ENCODE measurements at places on chromosomes 4 and X. TPM values are rescaled to one million over a fixed set of nuclear protein-coding genes. Genes with fewer than 3 reads are reported as not detected.

The RELL1 gene
- 21.0 TPM for total RNA-seq

The CNGA1 gene
- 0.50 TPM for total RNA-seq

The BOD1L1 gene
- 15.9 TPM for total RNA-seq

The RNF175 gene
- not detected for total RNA-seq

The EVC2 gene
- total RNA-seq = 1.0 TPM

The MSX1 gene
- total RNA-seq = 1.4 TPM

DNA sequence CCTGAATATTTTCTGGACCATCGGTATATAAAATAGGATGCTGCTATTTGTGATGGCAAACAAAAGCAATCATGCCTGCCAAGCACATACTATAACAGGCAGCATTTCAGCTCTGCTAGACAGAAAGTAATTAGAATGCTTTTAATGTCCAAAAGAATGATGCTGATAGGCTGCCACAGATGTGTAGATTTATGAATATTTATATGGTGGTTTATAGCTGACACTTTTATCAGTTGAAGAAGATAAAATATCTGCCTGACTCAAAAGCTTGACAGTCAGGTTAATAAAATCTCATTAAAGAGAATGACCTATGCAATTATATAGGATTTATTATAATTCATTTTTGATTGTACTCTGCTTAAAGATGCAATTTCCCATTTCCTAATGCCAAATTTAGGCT, 4.0 kb downstream of the BEND4 start:
- DNase-seq = no peak

GRCh38 chr4:108172231-108172752, 3.6 kb upstream of the LEF1 start:
- DNase-seq = peak; percentile 48

GRCh38 chr4:8649631-8650361, 57.2 kb downstream of the CPZ start:
- DNase-seq = no peak

- DNase-seq = no peak
Measured at GRCh38 chr4:68693325-68694075, 23.0 kb upstream of the UGT2B15 start.

- DNase-seq = no peak
Measured at GRCh38 chrX:78383594-78383993, 56.2 kb upstream of the CYSLTR1 start.

DNA sequence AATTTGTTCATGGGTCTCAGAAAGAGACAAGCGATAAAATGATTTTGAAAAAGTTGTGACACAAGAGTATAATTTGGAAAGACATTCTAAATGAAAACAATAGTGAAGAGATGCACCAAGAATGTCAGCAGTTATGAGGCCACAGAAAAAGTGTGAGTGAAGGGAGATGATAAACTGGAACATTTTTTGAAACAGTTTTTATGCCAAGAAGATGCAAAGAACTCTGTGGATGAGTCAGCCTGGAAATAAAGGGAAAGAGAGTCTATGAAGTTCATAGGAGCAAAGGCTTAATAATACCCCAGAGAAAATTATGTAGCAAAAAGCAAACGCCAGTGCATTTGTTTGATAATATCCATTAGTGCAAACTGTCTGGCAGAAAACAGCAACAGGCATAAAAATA, 188.4 kb upstream of the TBC1D9 start:
- DNase-seq = no peak

DNA sequence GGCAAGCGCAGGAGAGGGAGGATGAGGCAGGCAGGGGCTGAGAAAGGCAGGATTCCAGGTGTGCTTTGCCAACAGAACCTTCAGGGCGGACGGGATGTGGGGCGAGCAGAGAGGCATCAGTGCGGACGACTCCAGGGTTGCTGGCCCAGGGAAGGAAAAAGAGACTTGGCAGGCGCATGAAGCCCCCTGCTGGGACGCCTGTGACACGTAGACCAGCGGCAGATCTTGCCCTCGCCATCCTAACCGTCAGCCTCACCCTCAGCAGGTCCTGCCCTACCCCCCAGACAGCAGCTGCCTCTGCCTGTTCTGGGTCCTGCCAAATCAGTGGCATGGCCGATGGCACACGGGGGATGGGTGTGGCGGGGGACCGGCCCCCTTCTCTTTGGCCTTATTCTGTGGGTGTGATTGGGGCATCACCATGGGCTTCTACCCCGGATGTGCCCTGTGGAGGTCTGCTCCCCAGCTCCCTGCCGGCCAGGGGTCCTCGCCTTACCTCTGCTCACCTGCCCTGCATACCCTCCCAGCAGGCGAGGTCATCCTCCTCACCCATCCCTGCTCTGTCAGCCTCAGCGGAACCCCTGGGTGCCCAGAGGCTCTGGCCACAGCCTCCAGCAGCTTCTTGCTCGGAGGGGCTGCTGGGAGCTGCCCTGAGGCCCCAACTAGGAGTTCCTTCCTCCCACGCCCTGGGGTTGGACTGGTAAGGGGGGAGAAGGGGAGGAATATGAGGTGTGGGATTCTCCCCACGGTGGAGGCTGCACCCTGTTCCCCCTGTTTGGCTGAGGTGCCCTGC, 2.9 kb upstream of the SH3BP2 start:
- DNase-seq = no peak

GRCh38 chr4:151227731-151228130, 49.2 kb upstream of the PRSS48 start:
- peak; percentile 59 for DNase-seq
